ENCODE measurements at places on chromosomes 7 and 10.
A peak's percentile ranks its signal among the peaks of the same experiment; 100 is the strongest.

DNA sequence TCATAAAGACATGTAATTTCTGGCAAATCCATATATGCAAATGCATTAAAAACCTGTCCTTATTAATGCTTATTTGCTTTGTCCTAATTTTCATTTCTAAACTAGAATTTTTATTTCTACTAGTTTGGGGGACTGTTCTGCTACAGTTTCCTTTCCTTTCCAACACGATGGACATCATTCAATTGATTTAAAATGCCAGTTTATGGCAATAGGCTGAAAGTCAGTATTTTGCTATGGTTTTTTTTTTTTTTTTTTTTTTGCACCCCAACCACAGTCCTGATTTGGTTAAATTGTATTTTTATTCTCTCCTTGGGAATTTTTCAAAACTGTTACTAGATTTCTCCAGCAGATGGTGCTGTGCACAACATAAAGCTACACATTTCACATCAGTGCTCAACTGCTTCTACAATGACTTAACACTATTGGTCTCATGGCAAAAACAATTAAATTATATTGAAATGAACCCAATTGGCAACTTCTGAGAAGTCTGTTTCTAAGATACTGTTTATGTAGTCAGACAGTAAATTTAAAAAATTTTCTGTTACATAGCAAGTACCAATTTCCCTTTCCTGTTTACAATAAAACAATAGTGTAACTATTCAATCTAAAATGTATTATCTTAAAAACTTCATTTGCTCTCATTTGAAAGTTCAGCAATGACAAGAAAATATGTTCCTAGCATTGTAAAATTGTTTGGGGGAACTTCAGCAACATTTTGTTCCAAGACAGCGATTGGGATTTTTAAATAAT, 193.8 kb upstream of the CCDC6 start:
- DNase-seq: peak; percentile 25

DNA sequence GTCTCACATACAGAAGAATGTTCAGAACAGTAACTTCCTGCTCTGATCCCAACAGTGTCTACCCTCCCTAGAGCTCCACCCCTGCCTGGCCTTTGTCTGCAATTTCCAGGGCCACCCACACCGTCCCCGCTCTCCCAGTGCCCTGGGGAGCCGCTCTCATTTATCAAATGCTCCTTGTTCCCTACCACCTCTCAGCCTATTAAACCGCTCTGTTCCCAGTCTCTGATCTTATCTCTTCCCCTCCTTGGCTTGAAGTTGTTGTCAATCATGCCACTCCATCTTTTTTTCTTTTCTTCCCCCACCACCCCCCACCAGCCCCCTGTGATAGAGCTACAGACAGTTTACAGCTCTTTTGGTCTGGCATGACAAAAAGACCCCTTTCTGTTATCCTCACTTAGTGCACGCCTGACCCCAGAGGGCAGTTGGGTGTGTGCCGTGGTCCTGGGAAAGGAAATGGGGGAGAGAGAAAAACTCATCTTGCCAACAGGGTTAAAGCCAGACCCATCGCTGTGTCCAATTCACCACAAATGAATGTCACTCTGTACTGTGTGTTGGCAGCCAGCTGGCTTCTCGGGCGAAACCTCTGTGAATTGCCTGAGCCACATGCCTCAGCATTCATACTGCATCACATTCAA, 28.8 kb upstream of the HECTD2 start:
- DNase-seq: no peak

GRCh38 chr7:65251851-65252620, 121.6 kb upstream of the ZNF92 start:
- no peak for DNase-seq

DNA sequence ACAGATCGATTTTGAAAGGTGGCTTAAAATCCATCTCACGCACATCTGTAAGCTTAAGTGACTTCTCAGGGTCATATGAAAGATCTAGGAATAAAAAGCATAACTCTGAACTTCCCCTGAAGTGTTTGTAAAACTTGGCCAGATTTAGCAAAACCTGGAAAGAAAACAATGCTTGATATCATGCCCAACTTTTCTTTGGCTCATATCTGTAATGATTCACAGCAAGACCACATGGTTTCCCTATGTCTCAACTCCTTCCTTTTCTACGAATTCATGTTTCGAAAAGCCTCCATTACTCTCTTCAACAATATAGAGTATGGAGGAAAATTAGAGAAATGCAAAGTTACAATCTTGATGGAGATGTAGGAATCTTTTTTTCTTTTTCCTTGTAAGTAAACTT, 20.1 kb upstream of the CABCOCO1 start:
- no peak for DNase-seq

DNA sequence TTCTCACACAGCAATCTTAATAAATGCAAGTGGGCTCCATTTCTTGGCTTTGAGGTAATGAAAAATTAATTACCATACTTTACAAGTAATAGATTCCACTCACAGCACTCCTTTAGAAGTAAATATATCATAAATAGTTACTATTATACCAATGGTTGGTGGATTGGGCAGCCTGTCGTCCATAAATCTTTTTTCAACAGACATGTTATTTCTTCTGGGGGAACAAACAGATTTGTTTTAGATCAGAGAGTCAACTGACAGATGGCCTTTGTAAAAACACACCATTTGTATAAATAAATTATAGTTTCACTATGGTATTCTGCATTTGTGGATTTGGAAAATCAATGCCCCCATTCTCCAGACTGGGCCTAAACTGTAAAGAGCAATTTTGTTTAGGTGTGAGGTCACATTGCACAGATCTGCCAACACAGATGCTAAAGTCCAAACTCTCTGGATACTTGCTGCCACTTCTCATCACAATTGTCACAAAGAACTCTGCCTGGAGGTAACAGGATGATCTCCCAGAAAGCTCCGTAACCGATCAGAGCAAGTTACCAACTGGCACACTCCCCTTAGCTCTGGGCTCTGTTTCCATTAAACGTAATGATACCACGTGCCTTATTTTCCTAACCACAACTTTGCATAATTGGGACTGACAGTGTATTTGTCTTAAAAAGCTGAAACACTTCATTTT, 4.5 kb upstream of the MACROH2A2 start:
- DNase-seq: no peak

- DNase-seq: no peak
Observed at GRCh38 chr7:131619336-131620305, 63.2 kb upstream of the PODXL start.

- no peak for DNase-seq
Observed at GRCh38 chr7:94393246-94394108, 1.2 kb upstream of the COL1A2 start.

GRCh38 chr10:74681917-74682627, 144.3 kb upstream of the KAT6B start:
- no peak for DNase-seq

- no peak for DNase-seq
Observed at GRCh38 chr10:59857049-59857448, 49.3 kb downstream of the CCDC6 start.

All from AG09309 (cell line).